ENCODE measurements at places on chromosomes 5 and 9.

DNA sequence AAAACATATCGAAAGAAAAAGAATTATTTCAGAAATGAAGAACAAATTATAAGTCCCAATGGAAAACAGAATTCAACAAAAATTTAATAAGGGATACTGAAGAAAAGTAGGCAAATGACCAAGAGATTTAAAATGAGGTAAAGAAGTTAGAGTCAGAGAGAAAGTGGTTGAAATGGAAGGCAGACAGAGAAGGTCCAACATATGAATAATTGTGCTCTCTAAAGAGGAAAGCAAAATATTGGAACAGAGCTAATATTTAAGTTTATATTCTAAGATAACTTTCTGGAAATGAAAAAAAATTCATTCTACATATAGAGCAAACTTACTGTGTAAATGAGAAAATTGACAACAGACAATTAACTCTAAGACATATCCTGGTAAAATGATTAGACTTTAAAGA lies 94.1 kb downstream of the PTCH1 start:
- no peak for DNase-seq

DNA sequence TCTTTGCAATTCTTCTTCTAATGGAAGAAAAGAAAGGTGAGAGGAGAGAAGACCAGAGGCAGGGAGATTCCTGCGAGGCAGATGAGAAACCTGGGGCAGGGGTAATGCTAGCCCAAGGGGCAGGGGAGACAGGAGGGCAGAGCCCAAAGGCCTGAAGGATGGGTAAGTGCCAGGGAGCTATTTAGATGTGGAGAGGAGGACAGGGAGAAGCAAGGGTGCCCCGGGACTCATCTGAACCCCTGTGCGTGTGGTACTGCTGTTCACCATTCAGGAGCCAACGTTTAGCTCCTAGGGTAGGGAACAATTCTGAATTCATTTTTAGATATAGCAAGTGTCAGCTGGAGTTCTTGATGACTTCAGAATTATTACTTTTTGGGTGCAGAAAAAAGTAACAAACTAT lies 122.7 kb upstream of the ALDH1B1 start:
- DNase-seq = no peak

GRCh38 chr9:85142968-85143367 lies 473.4 kb downstream of the NTRK2 start:
- DNase-seq = no peak

DNA sequence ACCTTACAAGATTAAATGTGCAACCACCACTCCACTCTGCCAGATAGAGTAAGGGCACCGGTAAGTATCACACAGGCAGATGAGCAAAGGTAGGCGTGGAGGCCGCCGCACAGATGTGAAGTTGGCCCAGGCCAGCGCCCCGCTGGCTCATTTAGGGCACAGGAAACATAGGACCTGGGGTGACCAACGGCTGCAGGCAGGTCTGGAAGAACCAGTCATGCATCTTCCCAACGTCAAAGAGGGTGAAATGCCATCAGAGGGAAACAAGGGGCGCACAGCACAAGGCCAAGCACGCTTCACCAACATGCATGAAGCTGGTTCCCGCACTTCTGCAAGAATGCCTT lies 31.7 kb upstream of the SLC6A3 start:
- DNase-seq = no peak

GRCh38 chr5:90015584-90016018 lies 394.0 kb downstream of the CETN3 start:
- peak; percentile 37 for DNase-seq

GRCh38 chr5:109990723-109991359 lies 301.1 kb downstream of the MAN2A1 start:
- no peak for DNase-seq

DNA sequence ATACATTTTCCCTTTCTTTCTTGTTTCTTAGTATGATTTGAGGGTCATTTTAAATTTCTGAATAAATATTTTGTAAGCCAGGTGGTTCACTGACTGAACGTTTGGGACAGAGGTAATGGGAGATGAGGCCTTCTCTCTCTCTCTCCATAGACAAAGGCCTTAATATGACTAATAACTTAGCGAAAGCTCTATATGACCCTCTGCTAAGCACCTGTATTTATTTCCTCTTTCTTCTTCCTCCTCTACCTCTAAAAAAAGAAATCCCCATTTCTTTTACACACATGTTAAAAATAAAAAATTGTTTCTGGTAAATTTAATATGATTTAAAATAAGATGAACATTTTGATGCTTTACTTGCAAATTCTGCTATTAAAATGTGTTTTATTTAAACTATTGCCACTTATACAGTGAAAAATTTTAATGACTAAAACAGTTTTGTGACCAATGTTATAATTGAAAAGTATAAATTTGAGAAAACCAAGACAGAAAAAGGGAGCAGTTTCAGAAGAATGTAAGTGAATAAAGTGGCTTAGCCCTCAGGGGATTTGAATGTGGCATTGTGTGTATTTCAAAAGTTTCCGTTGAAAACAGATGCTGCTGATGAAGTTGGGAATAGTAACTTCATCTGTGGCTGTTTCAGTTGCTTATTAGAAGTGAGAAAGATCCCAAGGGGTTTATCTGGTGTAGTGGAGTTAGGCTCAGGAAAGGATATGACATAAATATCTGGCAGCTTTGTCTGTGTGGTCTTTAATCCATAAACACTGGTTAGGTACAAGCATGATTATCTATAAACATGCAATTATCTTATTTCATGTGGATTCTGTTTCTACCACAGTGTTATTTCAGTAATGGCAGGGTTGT lies 128.6 kb upstream of the GRHPR start:
- DNase-seq = peak; percentile 23

- DNase-seq = no peak
Observed at GRCh38 chr5:36682499-36682898, 76.1 kb downstream of the SLC1A3 start.

GRCh38 chr5:139315056-139315615 lies 21.6 kb downstream of the MATR3 start:
- no peak for DNase-seq

GRCh38 chr9:11045589-11045988 lies 432.8 kb upstream of the PTPRD start:
- no peak for DNase-seq

GRCh38 chr9:2138646-2139045 lies 123.5 kb downstream of the SMARCA2 start:
- DNase-seq = no peak

- DNase-seq = no peak
Observed at GRCh38 chr9:133127340-133127981, 6.4 kb upstream of the RALGDS start.

DNA sequence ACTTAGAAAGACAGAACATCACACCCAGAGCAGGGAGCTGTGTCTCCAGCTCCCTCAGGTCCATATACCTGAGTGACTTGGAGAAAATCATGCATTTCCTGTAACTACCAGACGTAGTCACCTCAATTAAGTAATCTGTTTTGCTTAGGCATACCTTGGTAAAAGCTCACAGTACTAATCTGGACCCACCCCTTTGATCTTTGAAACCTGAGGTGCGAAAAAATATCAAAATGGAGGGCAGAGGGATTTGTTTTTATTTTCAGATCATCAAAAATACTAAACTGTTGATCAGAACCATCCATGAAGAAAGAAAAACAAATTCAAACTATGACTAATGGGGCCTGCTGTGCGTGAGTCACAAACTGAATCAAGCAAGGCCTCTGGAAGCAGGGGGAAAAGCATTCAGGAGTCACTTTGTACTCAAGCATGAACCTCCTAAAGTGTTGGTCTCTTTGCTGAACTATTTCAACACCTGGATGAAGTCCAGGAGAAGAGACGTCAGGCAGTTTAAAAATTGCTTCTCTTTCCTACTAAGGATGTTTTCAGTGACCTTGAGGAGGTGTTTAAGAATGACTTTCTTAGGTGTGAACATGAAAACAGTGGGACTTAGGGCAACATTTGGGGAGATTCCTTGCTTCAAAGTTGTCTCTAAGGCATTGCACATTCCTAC lies 76.3 kb downstream of the MUSK start:
- DNase-seq = peak; percentile 98

DNA sequence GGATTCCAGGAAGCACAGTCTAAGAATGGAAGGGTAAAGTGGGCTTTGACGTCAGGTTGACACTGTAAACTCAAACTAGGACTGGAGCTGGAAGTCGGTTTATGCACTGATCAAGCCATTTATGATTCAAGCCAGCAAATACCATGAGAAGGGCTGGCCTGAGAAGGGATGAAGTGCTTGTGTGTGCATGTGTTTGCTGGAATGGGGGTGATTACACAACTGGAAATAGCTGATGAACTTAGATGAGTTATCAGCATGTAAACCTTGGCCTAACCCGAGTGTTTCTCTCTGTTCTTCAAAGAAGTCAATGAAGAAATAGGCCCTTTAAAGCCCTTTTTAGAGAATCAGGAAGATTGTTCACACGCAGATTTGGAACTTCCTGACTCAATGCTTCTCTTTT lies 287.6 kb downstream of the RFX3 start:
- DNase-seq = no peak

- no peak for DNase-seq
Observed at GRCh38 chr9:113205432-113205831, 15.6 kb downstream of the FKBP15 start.

DNA sequence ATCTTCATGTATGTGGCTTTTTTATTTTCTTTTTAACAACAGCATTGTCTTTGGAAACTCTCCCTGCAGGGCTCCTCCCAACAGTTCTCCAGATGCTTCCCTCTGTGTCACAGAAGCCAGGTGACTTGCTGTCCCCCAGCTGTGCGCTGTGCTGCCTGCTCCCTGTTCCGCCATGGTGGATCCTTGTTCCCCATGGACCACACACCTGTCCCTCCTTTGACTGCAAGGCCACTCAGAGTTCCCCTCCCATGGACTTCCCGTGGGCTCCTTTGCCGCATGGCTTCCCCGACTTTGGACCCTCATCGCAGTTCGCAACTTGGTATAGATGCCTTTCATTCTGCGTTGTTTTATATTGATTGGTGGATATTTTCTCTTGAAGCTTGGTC lies 18.6 kb downstream of the ANKRD33B start:
- no peak for DNase-seq

GRCh38 chr5:33343676-33344327 lies 97.0 kb upstream of the TARS1 start:
- DNase-seq = peak; percentile 91

GRCh38 chr5:137752905-137753690 lies 1.1 kb downstream of the HNRNPA0 start:
- DNase-seq = peak; percentile 64

DNA sequence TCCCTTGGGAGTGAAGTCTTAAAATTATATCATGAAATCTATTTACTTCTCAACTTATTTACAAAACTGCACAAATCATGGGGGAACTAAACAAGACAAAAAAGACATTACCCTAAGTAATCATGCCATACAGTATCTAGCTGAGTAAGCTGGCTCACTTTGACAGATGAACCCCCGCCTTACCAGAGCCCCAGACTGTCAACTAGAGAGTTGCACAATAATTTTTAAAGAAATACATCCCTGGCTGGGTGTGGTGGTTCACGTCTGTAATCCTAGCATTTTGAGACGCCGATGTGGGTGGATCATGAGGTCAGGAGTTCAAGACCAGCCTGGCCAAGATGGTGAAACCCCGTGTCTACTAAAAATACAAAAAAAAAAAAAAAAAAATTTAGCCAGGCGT lies 62.3 kb downstream of the LPAR1 start:
- no peak for DNase-seq

DNA sequence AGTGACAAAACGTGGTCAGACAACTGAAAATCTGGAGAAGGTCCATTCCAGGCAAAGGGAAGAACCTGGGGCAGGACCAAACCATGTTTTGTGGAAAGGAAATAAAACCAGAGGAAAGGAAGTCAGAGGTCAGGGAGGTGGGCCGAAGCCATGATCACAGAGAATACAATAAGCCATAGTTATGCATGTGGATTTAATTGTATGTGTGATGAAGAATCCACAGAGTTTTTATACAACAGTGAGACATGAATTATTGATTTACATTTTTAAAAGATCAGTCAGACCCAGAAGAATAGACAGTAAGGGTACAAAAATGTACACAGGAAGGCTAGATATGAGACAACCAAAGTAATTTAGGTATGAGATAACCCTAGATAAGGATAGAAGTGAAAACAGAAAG lies 20.8 kb downstream of the TTC33 start:
- peak; percentile 77 for DNase-seq

- no peak for DNase-seq
Observed at GRCh38 chr9:135772056-135772646, 70.2 kb downstream of the KCNT1 start.

DNA sequence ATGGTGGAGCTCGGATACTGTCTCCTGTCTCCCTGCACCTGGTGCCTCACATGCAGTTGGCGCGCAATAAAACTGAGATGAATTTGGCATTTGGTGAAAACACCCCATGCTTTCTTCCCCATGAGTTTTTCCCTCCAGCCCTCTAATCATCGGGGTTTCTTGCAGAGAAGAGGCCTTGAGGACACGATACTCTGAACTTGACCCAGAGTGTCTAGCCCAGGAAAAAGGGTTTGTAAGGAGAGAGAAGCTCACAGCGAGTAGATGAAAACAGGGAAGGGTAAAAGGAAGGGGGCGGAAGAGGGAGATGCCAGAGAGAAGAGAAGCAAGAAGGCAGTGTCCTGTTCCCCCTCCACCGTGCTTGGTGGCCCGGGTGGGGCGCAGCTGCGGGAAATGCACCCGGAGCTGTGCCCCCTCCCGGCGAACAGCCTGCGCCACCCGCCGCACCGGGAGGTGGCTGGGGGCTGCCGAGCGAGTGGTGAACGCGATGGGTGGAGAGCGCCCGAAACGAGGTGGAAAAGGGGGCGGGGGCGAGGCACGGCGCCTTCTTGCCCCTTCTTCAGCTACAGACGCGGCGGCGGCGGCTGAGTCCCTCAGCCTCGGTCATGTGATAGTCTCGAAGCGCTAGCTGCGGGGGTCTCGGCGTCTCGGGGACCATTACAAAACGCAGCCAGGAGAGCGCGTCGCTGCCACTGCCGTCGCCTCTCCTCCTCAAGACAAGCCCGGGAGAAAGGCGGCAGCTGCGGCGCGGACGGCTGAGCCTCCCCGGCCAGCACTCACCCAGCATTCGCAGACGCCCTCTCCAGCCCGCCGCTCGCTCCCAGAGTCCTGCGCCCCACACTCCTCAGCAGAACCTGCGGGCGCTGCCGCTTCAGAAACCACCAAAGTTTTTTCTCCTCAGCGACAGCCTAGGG lies 1.1 kb upstream of the FOXB2 start:
- no peak for DNase-seq

DNA sequence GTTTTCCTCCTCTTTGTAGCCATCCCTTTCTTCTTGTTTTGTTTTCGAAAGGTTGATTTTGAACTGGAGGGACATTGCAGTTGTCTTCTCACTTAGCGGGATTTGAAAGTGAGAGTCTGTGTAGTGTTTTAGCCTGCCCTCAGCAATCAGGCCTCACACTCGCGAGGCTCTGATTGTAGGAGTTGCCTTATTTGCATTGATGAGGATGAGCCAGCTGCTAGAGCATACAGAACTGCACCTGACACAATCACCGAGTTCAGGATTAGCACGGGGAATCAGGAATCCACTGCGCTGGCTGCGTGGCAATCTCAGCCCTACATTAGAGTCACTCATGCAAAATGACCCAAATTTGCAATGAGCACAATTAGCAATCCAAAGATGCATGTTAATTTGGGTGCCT lies 122.5 kb upstream of the TMEM161B start:
- no peak for DNase-seq

GRCh38 chr5:161513942-161514341 lies 32.6 kb downstream of the GABRB2 start:
- DNase-seq = no peak

- DNase-seq = no peak
Observed at GRCh38 chr5:152061095-152061494, 136.4 kb upstream of the GLRA1 start.
